ENCODE measurements at places on chromosomes 7 and 10.

GRCh38 chr10:49741108-49741995, 20.8 kb downstream of the OGDHL start:
- DNase-seq, result no peak

DNA sequence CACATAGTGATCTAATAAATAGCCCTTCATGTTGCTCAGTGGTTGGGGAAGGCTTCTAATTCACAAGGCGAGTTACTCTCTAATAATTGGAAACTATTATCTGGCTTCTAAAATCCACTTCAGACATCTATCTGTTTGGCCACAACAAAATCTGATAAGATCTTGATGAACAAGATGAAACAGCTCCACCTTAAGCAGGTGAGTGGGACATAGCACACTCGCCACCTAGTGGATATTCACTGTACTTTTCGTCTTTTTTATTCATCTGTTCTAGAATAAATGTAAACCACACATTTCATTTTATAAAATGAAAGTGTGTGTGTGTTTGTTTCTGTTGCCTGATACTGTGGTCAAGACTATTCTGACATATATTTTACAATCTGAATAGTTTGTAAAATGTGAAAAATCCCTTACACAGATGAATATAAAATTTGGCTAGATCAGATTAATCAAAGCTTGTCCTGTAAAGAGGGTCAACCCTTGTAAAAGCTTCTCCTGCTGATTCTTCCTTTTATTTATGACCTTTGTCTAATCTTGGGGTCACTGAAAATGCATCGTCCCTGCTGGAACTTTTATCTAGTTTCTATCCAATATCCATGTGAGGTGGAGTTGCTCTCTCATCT, 26.5 kb upstream of the CNTNAP2 start:
- DNase-seq, result no peak

- no peak for DNase-seq
Measured at GRCh38 chr10:79437111-79437814, 8.2 kb downstream of the ZCCHC24 start.

- no peak for DNase-seq
Measured at GRCh38 chr10:17033529-17034260, 95.9 kb downstream of the CUBN start.

DNA sequence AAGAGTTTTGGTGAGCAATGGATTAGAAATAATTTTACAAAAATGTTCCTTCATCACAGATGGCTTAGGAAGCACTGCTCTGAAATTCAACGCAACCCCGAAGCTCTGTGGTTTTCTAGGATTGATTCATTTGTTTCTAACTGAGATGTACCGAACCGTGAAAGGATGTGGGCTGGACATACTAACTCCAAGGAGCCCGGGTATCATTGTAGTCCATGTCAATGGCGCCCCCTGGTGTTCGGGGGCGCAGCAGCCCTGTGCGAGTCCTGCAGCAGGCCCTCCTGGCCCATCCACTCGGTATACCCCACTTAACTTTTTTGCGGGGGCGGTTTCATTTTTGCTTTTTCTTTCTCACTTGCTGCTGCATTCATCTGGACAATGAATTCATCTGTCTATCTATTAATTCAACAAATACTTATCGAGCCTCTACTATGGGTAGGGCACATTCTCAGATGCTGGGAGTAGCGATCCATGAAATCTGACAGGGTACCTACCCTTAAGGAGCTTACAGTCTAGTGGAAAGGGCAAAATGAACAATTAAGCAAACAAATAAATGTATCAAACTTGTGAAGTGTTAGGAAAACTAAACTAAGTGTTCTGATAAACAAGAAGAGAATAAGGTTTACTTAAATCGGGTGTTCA, 25.2 kb upstream of the ITPRID1 start:
- DNase-seq, result peak; percentile 20

- no peak for DNase-seq
Measured at GRCh38 chr10:96918214-96919002, 86.3 kb downstream of the LCOR start.

DNA sequence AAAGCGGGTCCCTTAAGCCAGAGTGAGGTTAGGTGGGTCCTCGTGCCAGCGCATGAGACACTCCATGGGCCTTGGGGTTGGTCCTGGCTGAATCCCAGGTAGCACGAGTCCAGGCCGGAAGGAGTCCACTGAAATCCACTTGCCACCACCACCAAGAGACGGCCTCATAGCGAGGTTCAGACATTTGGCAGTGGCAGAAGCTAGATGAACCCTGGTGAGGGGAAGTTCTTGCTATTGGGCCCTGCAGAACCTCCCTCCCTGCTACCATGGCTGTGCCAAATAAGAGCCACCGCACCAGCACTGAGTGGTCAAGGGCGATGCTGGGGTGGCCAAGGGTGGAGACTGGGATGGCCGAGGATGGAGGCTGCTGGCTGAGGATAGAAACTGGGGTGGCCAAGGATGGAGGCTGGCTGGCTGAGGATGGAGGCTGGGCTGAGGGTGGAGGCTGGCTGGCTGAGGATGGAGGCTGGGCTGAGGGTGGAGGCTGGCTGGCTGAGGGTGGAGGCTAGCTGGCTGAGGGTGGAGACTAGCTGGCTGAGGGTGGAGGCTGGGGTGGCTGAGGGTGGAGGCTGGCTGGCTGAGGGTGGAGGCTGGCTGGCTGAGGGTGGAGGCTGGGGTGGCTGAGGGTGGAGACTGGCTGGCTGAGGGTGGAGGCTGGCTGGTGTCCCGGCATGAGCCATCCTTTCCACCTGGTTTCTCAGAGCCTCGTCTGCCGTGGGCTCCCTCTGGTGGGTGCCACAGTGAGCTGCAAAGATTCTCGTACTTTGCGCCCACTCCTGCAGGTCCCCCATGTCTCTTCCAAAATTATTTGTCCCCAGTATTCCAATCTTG, 88.2 kb downstream of the ELFN1 start:
- DNase-seq, result no peak

GRCh38 chr7:92508946-92509345, 19.4 kb downstream of the PEX1 start:
- DNase-seq, result no peak

GRCh38 chr10:110006358-110007160, 1.2 kb upstream of the ADD3 start:
- peak; percentile 66 for DNase-seq

- no peak for DNase-seq
Measured at GRCh38 chr7:12731214-12731656, 43.8 kb downstream of the ARL4A start.

DNA sequence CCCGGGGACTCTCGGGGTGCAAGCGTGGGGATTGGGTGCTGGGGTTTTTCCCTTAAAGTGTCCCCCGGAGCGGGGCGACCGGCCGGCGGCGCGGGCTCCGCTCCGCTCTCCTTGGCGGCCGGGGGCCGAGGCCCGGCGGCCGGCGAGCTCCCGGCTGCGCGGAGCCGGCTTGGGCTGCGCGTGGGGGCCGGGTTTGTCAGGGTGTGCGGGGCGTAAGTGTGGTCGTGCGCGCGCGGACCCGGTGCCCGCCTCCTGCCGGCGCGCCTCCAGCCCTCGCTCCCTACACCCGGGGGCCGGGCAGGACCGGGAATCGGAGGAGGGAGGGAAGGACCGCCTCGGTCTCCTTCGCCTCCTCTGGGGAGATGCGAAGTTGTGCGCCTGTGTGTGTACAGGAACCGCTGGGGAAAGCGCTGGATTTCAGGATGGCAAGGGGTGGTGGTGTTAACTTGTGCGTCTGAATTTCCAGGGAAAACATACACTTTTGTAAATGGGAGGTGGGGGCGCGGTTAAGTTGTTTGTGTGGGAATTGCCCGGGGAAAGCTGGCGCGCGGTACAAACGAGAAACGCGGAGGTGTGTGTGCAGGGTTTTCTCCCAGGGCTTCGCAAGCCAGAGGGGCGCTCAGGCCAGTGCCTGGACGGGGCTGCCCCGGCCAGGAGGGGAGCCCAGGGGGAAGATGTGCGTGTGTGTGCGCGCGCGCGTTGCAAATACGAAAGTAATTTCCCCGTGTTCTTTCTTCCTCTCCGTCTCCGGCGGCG, 737 bp downstream of the ZMIZ1 start:
- DNase-seq, result peak; percentile 36

- no peak for DNase-seq
Measured at GRCh38 chr7:143980746-143981510, 19.2 kb upstream of the OR6B1 start.

GRCh38 chr7:66597461-66597860, 31.2 kb upstream of the KCTD7 start:
- no peak for DNase-seq

DNA sequence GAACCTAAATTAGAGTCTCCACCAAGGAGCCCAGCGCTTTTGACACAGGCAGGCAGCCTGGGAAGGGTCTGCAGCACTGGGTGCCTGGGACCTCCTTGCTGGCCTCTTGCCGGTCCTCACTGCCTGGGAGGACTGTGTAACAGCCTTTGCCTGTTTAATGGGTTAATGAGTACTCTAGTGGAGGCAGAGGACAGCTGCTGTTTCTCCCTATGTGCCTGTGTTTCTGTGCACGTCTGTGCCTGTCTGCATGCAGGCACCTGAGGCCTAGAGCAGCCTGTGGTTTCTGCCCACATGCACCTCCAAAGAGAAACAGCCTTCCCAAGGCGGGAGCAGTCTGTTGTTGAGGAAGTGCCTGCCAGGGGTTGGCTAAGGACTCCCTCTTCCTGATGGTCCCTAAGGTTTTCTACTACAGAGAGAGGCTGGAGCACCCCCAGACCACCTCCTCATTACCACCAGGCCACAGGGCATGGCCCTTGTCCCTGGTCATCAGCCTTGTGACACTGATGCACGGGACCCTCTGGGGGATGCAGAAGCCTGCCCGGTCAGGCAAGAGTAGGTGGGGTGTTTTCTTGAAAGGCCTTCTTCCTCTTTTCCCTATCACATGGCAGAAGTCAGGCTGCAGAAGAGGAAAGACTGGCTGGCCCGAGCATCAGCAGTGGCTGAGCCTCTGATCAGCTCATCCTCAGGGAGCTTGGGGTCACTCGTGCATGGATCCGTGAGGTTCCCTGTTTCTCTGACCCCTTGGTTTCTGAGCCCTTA, 14.2 kb downstream of the SLC29A3 start:
- DNase-seq, result no peak

GRCh38 chr10:77635402-77636227, 2.0 kb downstream of the KCNMA1 start:
- no peak for DNase-seq

DNA sequence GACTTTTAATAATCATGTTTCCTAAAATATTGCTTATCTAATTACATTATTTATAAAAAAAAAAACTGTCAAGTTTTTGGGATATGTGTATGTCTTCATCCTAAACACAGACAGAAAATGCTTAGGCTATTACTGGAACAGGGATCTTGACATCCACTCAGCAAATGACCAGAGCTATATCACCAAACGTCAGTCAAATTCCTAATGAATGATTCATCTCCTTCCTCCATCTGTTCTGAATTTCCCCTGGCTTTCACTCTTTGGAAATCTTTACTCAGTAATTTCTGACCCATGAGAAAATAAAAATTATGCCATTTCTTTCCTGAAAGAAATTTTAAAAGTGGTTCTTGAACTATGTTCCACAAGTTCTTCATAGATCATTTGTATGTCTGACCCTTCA, 552.4 kb upstream of the KCND2 start:
- no peak for DNase-seq

DNA sequence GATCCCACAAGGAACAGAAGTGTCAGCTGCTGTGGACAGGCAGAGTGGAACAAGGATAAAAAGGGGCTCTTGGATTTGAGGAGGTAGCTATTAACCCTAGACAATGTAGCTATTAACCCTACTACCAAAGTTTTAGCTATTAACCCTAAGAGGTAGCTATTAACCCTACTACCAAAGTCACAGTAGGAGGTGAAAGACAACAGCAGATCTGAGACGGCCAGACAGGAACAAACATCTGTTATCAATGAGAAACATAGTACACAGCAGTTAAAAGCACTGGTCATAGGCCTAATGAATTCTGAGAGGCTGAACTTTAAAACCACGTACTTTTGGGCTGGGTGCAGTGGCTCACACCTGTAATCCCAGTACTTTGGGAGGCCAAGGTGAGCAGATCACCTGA, 11.9 kb downstream of the ERCC6 start:
- no peak for DNase-seq

GRCh38 chr7:69105092-69105491, 493.2 kb upstream of the AUTS2 start:
- DNase-seq, result no peak

DNA sequence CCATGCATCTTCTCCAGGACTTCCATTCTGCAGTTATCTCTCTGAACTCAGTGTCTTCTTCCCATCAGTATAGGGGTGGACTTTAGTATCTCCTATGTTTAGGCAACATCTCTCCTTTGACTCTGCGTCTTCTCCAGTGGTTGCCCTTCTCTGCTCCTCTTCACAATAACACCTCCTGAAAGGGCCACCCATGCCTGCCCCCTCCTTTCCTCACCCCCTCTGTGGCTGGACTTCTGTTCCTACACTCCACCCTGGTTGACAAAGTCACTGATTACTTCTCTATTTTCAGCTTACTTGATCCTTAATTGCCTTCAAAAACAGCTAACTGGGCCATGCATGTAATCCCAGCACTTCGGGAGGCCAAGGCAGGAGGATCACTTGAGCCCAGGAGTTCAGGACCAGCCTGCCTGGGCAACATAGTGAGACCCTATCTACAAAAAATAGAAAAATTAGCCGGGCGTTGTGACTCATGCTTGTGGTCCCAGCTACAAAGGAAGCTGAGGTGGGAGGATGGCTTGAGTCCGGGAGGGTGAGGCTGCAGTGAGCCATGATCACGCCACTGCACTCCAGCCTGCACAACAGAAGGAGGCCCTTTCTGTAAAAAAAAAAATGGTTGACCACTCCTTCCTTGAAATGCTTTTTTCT, 13.7 kb downstream of the SRGN start:
- DNase-seq, result no peak

DNA sequence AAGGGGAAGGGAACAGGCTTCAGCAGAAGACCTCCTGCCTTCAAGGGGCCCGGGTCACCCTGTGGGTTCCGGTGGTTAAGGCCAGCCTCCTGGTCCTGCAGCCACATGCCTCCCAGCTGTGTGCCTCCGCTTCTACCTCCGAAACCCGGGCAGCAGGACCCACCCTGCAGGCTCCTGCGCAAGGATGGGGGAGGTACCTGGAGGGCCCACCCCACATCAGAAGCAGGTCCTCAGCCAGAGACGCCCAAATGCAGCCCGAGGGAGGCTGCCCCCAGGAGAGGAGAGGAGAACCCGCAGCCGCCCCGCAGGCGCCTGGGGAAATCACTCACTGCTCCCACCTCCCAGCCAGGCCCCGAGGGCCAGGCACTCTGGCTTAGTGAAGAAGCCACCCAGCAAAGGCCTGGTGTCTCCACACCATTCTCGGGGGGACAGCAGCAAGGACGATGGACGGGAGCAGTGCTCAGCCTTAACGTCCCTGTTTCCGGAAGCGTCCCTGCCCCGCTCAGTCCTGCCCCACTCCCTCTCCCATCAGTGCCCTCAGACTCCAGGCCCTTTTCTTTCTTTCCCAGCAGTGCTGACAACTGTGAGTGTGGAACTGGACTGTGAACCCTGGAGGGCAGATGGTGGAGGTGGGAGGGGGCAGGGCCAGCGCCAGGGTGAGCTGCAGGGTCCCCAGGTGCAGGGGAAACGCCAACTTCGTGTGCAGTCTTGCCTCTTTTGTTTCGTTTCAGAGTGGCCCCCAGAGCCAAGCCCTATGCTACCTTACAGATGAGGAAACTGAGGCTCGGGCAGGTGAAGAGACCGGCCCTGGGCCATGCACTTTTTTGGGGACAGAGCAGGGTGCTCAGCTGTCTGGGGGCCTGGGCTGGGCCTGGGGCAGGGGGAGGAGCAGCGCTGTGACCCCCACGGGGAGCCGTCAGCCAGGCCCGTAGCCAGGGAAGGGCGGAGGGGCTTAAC, 138.0 kb downstream of the FAM53B start:
- no peak for DNase-seq

GRCh38 chr7:2017914-2018568, 214.7 kb downstream of the MAD1L1 start:
- DNase-seq, result no peak

Data from caudate nucleus (tissue), 63 donors.